ENCODE measurements at places on chromosomes 7 and 10. TPM values are rescaled to one million over a fixed set of nuclear protein-coding genes. Genes with fewer than 3 reads are reported as not detected.
A peak's percentile ranks its signal among the peaks of the same experiment; 100 is the strongest.

C7orf57 gene
- 0.83 TPM for total RNA-seq

TRIM74 gene
- not detected for total RNA-seq

AVL9 gene
- total RNA-seq: 63.5 TPM

STAMBPL1 gene
- total RNA-seq: 76.5 TPM

ZNF777 gene
- 12.5 TPM for total RNA-seq

RPEL1 gene
- not detected for total RNA-seq

RSPH10B2 gene
- 0.63 TPM for total RNA-seq

EPHA1 gene
- 2.4 TPM for total RNA-seq

DNA sequence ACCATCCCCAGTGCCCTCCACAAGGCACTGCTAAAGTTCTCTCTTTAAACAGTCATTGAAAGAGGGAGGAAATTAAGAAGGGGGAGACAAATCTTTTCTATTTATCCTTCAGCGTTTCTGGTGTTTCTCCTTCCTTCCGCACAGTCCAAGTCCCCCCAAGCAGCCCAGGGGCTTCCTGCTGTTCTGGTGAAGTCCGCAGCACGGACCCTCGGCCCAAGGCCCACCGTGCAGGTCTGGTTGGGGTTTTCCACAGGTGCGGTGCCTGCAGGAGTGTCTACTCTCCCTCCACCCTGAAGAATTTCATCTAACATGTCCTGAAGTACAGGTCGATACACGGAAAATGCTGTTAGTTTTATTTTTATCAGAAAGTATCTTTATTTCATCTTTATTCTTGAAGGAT lies 34.1 kb upstream of the KNDC1 start:
- no peaks in the 10 kb centered on the region for H3K36me3 ChIP-seq
- H3K4me1 ChIP-seq: peaks cover 5% of the 10 kb centered on the region
- H3K27me3 ChIP-seq: peaks cover 14% of the 10 kb centered on the region
- DNase-seq: no peak
- no peak overlapping the region for H3K27ac ChIP-seq
- no peak overlapping the region for H3K4me3 ChIP-seq

- DNase-seq: no peak
- no peak overlapping the region for H3K4me3 ChIP-seq
- H3K27ac ChIP-seq: no peak overlapping the region
- peaks cover 2% of the 10 kb centered on the region for H3K36me3 ChIP-seq
- H3K27me3 ChIP-seq: no peaks in the 10 kb centered on the region
These were observed 8.8 kb upstream of the ZNF248 start for GRCh38 chr10:37865957-37866803.

- H3K4me1 ChIP-seq: no peaks in the 10 kb centered on the region
- no peak overlapping the region for H3K4me3 ChIP-seq
- no peak for DNase-seq
- peaks cover 6% of the 10 kb centered on the region for H3K27me3 ChIP-seq
- no peak overlapping the region for H3K27ac ChIP-seq
These were observed 35.2 kb upstream of the BMPER start for GRCh38 chr7:33870120-33870519.

DNA sequence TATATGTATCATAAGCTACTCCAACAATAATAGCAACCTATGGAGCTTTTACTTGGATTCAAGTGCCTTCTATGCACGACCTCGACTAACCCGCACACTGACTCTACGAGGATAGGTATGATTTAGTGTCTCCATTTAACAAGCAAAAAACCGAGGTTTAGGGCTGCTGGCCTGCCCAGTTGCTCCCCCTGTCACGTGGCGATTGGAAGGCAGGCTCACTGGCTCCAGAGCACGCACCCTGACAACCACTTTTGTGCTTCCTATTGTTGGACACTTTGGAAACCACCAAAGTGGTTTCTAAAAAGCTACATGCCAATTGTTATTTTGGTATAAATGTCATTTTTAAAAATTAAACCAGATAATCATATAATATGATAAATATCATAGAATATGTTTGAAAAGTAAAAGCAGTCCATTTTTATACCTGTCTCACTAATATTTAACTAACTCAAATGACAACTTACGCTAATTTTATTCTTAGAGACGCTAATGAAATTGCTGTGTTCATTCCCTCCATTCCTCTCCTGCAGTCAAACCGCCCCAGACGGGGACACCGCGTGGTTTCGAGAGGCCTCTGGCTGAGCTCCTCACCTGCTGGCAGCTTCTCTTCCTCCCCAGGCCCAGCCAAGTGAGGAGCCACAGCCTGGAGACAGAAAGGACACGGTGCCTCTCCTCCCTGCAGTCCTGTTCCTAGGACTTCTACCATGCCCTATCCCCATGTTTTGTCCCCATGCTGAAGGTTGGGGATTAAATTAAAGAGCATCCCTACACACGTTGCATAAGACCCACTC lies 22.2 kb upstream of the RHEB start:
- H3K27me3 ChIP-seq: peaks cover 10% of the 10 kb centered on the region
- H3K4me1 ChIP-seq: peaks cover 5% of the 10 kb centered on the region
- H3K4me3 ChIP-seq: no peak overlapping the region

- no peaks in the 10 kb centered on the region for H3K4me1 ChIP-seq
- no peaks in the 10 kb centered on the region for H3K36me3 ChIP-seq
- DNase-seq: no peak
- no peak overlapping the region for H3K27ac ChIP-seq
- H3K27me3 ChIP-seq: peaks cover 2% of the 10 kb centered on the region
These were observed 185.1 kb upstream of the AGK start for GRCh38 chr7:141366091-141366621.

GRCh38 chr10:131649617-131650016 lies 251.2 kb upstream of the PPP2R2D start:
- no peaks in the 10 kb centered on the region for H3K36me3 ChIP-seq
- no peaks in the 10 kb centered on the region for H3K4me1 ChIP-seq
- H3K4me3 ChIP-seq: no peak overlapping the region

- H3K36me3 ChIP-seq: peaks cover 22% of the 10 kb centered on the region
- no peak overlapping the region for H3K4me3 ChIP-seq
- no peak for DNase-seq
- no peak overlapping the region for H3K27ac ChIP-seq
- peaks cover 9% of the 10 kb centered on the region for H3K4me1 ChIP-seq
These were observed 177.4 kb downstream of the ADK start for GRCh38 chr10:74328388-74328787.

GRCh38 chr10:3135006-3135405 lies 37.6 kb downstream of the PITRM1 start:
- H3K27me3 ChIP-seq: no peaks in the 10 kb centered on the region

GRCh38 chr7:105097619-105098018 lies 83.6 kb downstream of the KMT2E start:
- peaks cover 61% of the 10 kb centered on the region for H3K4me1 ChIP-seq
- H3K27me3 ChIP-seq: no peaks in the 10 kb centered on the region
- peak overlapping the region; percentile 11 for H3K4me3 ChIP-seq
- no peak for DNase-seq
- H3K36me3 ChIP-seq: peaks cover 58% of the 10 kb centered on the region

GRCh38 chr7:94778711-94779459 lies 123.0 kb upstream of the SGCE start:
- H3K36me3 ChIP-seq: no peaks in the 10 kb centered on the region
- no peak overlapping the region for H3K4me3 ChIP-seq
- DNase-seq: no peak
- H3K27ac ChIP-seq: no peak overlapping the region

DNA sequence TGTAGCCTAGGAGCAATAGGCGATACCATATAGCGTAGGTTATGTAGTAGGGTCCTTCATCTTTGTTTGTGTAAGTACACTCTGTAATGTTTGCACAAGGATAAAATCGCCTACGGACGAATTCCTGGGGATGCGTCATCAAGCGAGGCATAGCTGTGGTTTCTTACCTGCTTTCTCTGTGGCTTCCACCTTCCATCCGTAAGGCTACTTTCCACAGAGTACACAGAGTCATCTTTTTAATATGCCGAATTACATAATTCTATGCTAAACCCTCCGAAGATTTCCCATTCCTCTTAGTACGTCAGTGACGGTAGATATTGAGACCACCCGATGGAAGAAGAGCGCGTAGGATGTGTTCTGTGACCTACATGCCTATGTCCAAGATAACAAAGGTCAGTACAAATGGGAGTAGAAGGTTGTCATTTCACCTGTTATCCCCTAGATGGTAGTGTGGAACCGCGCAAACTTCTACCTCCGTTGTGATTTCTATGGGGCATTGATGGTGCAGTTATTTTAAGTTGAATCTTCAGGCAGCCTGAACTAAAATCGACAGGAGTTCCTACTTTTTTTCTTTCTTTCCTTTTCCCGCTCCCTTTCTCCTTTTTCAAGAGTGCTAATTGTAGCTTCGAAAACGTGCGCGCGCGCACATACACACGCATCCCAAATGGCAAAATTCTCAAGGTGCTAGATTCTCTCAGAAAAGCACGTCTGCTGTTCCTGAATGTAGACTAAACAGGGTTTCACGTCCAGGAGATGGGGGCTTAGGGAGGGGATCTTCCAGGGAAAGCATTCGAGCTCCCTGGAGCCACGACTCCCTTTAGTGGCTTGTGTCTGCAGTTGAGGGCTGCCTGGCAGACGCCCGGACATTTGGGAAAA lies 111.7 kb upstream of the MBL2 start:
- DNase-seq: peak; percentile 30
- H3K4me3 ChIP-seq: no peak overlapping the region
- H3K27me3 ChIP-seq: no peaks in the 10 kb centered on the region
- H3K27ac ChIP-seq: no peak overlapping the region

DNA sequence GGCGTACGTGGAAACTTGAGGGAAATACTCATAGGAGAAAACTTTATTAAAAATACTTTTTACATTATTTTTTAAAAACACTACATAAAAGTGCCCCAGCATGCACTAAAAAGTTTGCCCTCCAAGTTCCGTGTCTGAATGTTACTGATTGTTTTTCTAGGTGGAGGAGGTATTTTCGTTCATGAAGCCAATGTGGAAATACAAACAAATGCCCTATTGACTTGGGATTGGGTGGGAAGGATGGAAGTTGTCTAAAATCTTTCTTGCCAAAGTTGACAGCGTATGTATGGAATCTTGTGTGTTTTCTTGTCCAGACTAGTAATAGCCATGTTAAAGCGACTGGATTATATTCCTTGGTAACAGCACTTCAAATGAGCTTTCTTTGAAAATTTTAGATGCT lies 1.2 kb downstream of the PROSER2 start:
- peaks cover 12% of the 10 kb centered on the region for H3K4me1 ChIP-seq
- no peak for DNase-seq
- H3K27ac ChIP-seq: peak overlapping the region; percentile 47
- peaks cover 42% of the 10 kb centered on the region for H3K27me3 ChIP-seq
- H3K4me3 ChIP-seq: peak overlapping the region; percentile 74
- H3K36me3 ChIP-seq: no peaks in the 10 kb centered on the region

GRCh38 chr10:6912424-6912823 lies 332.3 kb upstream of the PRKCQ start:
- H3K27me3 ChIP-seq: no peaks in the 10 kb centered on the region
- H3K4me3 ChIP-seq: no peak overlapping the region
- DNase-seq: no peak
- no peaks in the 10 kb centered on the region for H3K36me3 ChIP-seq
- no peak overlapping the region for H3K27ac ChIP-seq

GRCh38 chr7:33793616-33794015 lies 111.7 kb upstream of the BMPER start:
- H3K27ac ChIP-seq: no peak overlapping the region
- H3K36me3 ChIP-seq: no peaks in the 10 kb centered on the region
- no peaks in the 10 kb centered on the region for H3K27me3 ChIP-seq
- H3K4me1 ChIP-seq: no peaks in the 10 kb centered on the region

DNA sequence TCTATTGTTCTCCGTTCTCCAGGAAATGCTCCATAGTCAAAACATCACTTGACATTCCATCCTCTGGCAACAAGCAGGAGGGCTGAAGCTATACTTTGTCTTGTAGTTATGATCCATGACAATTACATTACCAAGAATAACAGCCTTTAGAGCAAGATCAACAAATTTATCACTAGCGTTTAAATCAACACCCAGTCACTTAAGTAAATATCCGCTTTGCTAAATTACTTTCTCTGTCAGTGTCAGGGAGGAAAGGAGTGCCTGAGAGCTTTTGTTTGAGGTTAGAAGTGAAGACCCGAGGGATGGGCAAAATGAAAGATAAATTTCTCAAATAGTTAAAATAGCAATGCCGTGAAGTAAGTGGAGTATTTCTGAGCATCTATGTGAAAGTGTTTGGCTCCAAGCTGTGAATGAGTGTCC lies 236.1 kb upstream of the BMPER start:
- no peak overlapping the region for H3K27ac ChIP-seq

DNA sequence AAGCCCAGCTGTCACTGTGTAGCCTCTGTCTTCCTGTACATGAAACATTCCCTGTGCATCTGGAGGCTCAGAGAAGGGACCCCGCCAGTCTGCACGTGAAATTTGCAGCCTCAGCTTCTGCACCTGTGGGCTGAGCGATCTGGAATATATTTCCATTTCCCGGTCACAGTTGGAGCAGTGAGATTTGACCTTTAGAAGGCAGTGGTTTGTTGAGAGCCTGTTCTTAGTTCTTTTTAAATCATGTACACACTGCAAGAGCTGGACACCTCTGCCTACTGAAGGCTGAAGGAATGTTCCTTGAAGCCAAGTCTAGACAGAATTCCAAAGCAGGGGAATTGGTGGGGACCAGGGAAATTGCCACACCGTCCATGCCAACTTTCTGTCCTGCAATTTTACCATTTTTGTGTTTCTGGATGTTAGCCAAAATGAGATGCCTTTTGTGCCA lies 706.6 kb downstream of the INHBA start:
- H3K27ac ChIP-seq: no peak overlapping the region
- no peaks in the 10 kb centered on the region for H3K4me1 ChIP-seq
- H3K36me3 ChIP-seq: no peaks in the 10 kb centered on the region
- no peak overlapping the region for H3K4me3 ChIP-seq

DNA sequence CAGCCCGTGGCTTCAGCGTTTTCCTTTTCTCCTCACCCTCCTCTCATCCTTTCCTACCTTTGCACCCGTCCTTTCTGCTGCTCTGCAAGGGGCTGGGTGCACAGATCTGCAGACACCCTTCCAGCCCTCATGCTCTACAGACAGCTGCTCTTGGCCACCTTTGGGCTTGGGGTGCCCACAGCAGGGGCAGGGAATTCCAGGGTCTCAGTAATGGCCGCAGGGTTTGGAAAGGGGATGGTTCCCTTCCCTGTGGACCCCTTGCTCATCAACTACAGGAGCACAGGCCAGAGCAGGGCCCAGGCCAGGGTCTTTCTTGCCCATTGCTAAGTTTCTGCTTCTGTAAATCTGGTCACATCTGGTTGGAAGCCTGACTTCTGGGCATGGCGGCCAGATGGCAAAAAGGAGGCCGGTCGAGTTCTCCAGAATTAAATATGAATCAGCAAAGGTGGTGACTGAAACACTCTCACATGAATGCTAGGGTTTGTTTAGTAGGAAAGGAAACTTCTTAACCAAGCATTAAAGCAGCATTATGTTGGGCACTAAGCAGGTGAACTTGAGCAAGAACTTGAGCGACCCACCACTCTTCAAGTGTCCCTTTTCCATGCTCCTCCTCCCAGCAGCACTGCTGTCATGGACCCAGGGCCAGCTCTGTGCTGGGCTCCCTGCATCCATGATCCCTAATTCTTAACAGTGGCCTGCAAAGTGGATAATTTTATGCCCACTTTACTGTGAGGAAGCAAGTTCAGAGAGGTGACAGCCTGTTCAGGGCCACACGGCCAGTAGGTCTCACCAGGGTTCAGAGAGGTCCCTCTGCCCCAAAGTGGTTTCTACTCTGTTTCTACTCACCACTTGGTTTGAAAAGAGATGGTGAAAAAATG lies 1.5 kb downstream of the ECHDC3 start:
- no peaks in the 10 kb centered on the region for H3K36me3 ChIP-seq
- peak overlapping the region; percentile 53 for H3K4me3 ChIP-seq
- DNase-seq: no peak
- H3K27ac ChIP-seq: no peak overlapping the region
- H3K27me3 ChIP-seq: peaks cover 12% of the 10 kb centered on the region
- peaks cover 7% of the 10 kb centered on the region for H3K4me1 ChIP-seq
